ENCODE measurements at places on chromosomes 1 and 21. TPM values are rescaled to one million over a fixed set of nuclear protein-coding genes. Genes with fewer than 3 reads are reported as not detected.

GRCh38 chr1:205074513-205074912, 9.7 kb downstream of the TMEM81 start:
- no peak for DNase-seq

GRCh38 chr1:4532656-4533055, 121.8 kb upstream of the AJAP1 start:
- no peak for DNase-seq

DNA sequence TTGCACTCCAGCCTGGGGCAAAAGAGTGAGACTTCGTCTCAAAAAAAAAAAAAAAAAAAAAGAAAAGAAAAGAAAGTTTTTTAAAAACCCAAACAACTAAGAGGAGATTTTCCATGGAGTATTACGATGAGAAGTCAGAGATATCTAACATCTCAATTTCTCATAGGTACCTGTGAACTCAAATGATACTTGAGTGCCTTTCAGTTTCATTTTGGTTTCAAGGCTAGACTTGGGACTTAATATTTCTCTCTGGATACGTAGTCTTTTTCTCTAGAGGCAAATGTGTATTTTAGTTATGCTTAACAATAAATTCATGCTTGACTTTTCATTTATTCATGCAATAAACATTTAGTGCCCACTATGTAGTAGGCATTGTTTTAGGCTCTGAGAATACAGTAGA, 15.0 kb downstream of the ZYG11B start:
- no peak for DNase-seq

GRCh38 chr1:184646824-184647223, 107.8 kb downstream of the EDEM3 start:
- no peak for DNase-seq

DNA sequence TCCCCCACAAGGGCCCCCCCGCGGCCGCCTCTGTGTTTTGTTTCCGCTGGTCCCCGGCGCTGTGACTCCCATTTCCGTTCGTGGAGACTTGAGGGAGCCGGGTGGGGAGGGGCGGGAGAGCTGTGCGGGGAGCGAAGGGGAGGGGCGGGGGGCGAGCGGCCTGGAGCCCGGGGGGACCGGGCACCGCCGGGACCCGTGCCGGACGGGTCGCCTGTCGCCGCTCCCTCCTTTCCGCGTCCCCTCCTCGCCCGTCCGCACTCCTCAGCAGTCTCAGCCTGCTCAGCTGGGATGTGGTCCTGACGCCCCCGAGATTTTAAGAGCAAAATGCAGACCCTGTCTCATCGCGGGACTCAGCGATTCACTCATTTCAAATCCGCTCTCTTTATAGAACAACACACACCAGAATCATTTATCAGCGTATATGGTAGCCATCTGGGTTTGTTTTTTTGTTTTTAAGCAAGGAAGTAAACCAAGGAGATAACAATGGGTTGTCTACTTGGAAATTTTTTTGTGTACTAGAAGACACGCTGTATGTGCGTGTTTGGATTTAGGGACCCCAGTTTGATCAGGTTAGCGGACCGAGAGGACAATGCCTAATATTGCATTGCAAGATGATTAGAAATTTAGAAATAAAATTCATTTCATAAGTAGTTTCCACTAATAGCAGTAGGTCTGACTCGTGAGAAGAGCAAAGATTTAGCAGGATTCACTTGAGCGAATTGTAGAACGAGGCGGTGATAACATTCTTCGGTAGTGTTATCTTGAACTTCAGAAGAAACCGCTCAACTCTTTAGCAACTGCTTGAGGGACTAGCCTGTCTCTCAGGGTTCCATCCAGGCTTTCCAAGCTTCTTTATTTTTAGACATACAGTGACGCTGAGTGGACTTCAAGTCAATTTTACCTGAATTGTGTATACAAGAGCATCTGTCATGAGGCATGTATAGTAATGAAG, 1.1 kb downstream of the GABPA start:
- peak; percentile 46 for DNase-seq

PLXNA2 gene
- 0.10 TPM for polyA plus RNA-seq

- no peak for DNase-seq
Measured at GRCh38 chr1:226754097-226754496, 15.0 kb upstream of the ITPKB start.

GRCh38 chr1:22830041-22830566, 119.5 kb downstream of the EPHB2 start:
- DNase-seq, result no peak

DNA sequence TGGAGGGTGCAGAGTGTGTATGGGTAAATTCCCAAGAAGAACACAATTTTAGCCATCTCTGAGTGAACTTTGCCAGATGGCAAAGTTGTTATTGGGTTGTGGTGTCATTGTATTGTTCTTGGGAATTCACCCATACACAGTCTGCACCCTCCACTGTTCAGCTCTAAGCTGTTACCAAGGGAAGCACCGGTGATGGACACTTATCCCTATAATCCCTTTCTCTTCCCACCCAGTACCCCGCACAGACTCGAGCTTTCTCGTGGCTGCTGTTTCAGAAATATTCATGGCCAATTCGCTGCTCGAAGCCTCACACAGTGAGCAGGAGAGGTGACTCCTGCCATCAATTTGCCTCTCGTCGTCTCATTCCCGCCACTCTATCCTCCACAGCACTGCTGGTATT, 95.7 kb upstream of the PALMD start:
- DNase-seq, result no peak

- no peak for DNase-seq
Measured at GRCh38 chr1:204802401-204803175, 68.1 kb upstream of the NFASC start.

GRCh38 chr1:94339206-94339927, 78.8 kb upstream of the ABCD3 start:
- no peak for DNase-seq

GRCh38 chr1:112358798-112359408, 37.1 kb upstream of the CTTNBP2NL start:
- peak; percentile 15 for DNase-seq

GRCh38 chr1:197911111-197911856, 5.9 kb upstream of the LHX9 start:
- DNase-seq, result no peak

DNA sequence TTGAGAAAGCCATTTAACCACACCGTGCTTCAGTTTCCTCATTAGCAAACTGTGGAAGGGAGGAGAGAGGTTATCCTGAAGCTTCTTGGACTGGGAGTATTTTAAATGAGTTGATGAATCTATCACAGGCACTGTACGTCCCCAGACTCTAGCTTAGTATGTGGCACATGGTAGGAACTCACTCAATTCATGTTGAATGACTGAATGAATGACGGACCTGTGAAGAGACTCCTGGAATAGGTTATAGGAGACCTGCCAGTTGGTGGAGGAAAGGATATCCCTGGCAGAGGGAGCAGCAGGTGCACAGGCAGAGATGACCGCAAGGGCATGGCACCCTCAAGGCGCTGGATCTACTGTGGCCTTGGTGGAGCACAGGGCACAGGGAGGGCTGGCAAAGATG, 118.5 kb downstream of the HMGB4 start:
- no peak for DNase-seq

GBP6 gene
- polyA plus RNA-seq, result not detected

All from AG04450 (cell line).